Adrenal gland (tissue), 19 donors: ENCODE measurements at places on chromosomes 1 and 21. TPM values are rescaled to one million over a fixed set of nuclear protein-coding genes. Genes with fewer than 3 reads are reported as not detected.
A peak's percentile ranks its signal among the peaks of the same experiment; 100 is the strongest.

CYP4Z1 gene
- 0.07 TPM for polyA plus RNA-seq

OR2T5 gene
- not detected for polyA plus RNA-seq

PRKAA2 gene
- 0.90 TPM for polyA plus RNA-seq

DNA sequence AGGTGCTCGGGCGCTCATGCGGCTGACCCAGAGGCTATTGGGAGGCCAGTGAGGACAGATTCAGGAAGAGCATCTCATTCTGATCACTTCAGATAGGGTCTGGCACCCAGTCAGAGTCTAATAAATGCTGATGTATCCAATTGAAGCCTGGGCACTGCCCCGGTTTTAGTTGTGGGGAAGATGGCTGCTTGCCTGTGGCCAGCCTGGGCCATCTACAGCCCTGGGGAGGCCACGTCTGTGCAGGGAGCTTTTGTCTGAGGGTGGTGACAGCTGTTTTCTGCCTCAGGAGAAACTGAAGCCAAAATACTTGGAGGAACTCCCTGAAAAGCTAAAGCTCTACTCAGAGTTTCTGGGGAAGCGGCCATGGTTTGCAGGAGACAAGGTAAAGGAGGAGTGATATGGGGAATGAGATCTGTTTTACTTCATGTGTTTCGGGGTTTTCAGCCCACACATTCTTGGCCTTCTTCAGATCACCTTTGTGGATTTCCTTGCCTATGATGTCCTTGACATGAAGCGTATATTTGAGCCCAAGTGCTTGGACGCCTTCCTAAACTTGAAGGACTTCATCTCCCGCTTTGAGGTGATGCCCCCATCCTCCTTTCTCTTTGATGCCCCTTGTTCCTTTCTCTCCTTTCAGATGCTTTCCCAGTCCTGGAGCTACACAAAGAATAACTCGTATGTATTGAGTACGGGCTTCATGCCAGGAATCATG is 2.8 kb downstream of the GSTM5 start:
- DNase-seq: no peak

GRCh38 chr1:31509124-31510072 is 66.9 kb upstream of the TINAGL1 start:
- DNase-seq: no peak

DNA sequence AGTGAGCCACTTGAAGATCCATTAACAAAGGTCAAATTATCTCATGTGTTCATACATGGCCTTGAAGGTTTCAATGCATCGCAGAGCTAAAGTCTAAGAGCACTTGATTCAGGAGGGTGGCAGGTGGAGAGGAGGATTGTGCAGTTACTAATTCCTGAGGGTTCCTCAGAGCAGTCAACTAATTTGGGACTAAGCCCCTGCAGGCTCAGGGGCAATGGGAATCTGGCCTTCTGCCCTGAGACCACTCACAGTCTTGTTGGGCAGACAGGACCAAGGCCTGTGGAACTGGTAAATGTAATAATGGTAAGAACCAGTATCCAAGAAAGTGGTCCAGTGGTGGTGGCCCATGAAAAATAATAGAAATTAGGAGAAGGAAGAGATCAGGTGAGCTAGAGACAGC is 127.4 kb upstream of the HMGB4 start:
- DNase-seq: no peak

DNA sequence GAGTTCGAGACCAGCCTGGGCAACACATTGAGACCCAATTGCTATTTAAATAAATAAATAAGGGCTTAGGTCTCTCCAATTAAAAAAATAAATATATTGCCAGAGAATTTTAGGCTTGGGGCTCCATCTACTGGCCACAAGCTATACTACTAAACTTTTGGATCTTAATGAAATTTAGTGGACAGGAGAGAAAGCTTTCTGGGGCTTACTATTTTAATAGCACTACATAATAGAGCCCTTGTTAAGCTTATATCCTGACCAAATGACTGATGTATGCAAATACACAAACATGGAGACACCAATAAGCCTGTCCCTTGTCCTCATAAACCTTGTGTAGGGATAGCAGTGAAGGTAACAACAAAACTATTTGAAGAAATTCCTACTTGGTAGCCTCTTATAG is 18.4 kb downstream of the CCT3 start:
- DNase-seq: peak; percentile 36
